ENCODE measurements at places on chromosomes 2 and 18.

DNA sequence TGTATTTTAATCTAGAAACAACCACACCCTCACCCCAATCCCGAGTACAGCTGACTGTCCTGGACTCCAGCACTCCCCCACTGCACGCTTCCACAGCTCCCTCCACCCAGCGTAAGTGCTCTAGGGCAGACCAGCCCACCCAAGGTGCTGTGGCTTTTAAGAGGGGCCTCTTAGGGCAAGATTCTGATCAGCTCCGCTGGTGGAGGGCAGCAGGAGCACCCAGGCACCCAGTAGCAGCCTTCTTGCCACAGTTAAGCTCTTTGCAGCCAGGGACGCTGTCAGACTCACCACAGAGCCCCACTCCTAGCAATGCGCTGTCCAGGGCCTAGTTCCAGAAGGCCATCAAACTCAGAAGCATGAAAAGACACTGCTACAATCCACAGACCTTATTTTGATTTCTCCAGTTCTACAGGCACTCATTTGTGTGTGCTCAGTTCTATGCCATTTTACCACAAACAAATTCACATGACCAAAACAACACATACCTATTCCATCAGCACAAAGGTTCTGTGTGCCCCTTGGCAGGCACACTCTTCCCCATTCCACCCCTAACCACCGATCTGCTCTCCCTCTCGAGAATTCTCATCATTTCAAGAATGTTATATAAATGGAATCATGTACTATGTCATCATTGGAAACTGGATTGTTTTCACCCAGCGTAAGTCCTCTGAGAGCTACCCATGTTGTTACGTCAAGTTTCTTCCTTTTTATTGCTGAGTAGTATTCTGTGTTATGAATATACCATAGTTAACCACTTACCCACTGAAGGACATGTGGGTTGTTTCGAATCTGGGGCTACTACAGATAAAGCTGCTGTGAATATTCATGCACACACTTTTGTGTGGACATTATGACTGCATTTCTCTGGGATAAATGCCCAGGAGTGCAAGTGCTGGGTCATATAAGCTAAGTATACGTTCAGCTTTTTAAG, 40.4 kb downstream of the PTPN2 start:
- no peak for DNase-seq

DNA sequence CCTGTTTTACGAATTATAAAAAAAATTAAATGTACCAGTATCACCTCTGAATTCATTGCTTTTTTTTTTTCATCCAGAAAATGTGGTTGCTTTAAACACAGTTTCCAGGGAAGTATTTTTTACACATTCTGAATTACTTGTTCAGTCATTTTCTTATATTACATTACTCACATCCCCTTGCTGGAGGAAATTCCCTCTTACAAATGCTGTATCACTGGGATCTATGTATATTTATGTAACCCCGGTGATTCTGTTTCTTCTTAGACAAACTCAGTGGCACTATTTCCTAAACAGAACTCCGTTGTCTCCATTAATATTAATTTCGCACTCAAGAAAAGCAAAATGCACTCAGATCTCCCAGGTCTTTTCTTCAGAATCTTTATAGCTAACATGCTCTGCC, 1078.5 kb upstream of the ZEB2 start:
- no peak for DNase-seq

DNA sequence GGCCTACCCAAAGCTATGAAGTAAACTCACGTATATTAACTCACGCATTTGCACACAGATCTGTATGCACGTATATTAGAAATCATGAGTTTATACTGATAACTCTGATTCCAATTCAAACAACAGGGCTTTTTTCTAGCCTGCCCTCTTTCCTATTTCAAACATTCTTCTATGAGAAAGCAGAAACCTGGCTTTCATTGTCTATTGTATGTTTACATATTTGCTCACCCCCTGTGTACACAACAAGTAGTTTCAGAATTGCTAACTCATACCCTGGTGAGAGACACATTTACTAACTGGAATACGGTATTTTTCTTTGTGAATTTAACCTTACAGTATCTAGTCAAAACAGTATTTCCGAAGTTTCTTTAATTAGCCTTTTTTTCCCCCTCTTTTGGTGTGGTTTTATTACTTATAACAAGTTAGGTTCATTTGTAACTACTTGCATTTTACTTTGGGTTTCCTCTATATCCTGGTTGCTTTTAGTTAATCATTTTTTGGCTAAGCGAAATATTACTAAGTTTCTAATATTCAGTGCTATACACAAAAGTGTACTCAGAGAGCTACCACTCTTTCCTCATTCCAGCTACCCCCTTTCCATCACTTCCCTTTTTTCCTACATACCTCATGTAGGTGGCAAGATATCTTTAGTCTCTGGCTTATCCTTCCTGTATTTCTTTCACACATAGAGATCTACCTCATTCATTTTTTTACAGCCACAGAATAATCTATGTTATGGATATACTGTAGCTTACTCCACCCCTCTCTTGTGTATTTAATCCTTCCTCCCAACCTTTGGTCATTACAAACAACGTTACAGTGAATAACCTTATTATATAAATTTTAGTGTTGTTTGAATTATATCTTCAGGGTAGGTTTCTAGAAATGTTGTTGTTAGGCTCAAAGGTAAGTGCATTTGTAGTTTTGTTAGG, 112.7 kb upstream of the BCL2L11 start:
- DNase-seq = no peak

DNA sequence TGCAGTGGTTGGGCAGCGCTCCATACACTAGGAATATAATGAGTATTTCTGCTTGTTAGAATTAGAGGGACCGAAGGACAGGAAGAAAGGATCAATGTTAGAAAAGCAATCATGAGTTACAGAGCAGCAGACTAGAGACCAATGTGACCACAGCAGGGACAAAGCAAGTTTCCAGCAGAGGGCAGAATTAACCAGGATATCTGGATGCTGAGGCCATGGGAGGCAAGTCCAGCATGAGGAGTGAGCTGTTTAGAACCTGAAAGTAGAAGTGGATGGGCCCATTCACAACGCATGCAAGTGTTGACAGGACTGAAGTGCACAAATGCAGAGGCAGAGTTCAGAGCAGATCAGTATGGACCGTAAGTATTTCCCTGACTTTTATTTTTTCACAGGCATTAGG, 910.4 kb upstream of the GYPC start:
- peak; percentile 52 for DNase-seq

DNA sequence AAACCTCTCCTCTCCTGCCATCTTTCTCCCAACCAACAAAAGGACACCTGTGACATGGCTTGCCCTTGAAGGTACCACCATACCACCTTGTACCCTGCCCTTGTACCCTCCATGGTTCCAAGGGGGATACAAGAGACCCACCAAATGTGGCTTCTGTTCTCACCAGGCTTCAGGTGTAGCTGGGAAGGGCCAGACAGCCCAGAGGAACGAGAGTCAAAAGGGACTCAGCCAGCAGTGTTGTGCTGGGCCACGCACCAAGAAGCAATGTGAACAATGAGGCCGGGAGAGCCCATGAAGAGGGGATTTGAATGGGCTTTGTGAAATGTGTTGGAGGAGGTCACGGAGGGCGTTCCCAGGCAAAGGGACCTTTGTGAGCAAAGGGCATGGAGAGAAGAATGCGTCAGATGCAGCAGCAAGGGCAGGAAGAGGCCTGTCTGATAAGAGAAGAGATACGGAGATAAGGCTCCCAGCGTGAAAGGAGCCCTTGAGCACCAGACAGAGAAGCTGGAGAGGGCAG, 48.6 kb downstream of the PLB1 start:
- DNase-seq = no peak

- peak; percentile 59 for DNase-seq
Measured at GRCh38 chr2:103161456-103162289, 399.8 kb downstream of the TMEM182 start.

GRCh38 chr18:21064347-21064746, 47.3 kb downstream of the ROCK1 start:
- DNase-seq = no peak

- no peak for DNase-seq
Measured at GRCh38 chr2:140972724-140973123, 1158.1 kb downstream of the LRP1B start.

- DNase-seq = no peak
Measured at GRCh38 chr2:70596293-70596692, 42.7 kb upstream of the TGFA start.

GRCh38 chr2:160429248-160430000, 64.2 kb downstream of the RBMS1 start:
- DNase-seq = no peak

DNA sequence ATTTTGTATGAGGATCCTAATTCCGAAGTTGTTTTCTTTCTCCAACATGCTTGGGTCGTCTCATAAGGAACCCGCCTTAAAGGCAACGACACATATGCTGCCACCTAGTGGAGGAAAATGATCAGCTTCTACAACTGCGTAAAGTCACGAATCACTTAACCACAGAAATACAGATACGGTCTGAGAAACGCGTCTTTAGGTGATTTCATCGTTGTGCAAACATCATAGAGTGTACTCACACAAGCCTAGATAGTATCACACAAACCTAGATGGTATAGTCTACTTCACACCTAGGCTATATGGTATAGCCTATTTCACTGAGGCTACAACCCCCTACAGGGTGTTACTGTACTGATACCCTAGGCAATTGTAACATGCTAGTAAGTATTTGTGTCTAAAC, 13.1 kb downstream of the GNLY start:
- peak; percentile 72 for DNase-seq

DNA sequence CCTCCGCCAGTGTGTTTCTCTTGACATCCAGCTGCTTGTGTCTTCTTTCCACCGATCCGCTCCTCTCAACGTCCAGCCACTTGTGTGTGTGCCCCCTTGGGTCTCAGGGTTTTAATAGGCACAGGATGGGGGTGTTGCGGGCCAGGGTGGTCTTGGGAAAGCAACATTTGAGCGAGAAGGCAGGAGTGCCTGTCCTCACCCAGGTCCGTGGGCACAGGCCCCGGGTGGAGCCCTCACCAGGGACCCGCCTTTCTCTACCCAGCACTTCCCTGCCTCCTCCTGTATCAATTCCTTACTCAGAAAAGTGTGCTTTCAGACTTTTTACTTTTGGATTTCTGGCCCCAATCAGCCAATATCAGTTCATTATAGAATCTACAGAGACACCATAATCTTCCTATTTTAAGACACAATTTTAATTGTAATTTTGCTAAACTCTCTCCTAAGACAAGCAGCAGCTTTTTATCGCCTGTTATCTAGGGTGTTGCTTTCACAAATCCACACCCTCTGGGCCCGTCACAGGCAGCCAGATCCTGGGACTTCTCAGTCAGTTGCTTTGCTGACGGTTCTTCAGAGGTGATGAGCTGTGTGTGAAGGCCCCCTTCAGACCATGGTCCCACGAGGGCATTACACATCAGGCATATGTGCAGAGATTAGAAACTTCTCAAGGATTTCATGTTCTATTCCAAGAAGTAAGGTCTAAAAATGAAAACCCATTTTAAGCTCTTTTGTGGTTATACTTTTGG, 96.0 kb upstream of the FHL2 start:
- no peak for DNase-seq
